Stimulated activated naive B cell treated with anti-CD40 and anti-IgM and Interleukin-4, amounts not matched to agents 10 μg/mL and 1 μg/mL and 100 μg/mL, for 72 hours (primary cell): ENCODE measurements at places on chromosomes 2 and 18.

- peak; percentile 62 for DNase-seq
These were observed 1.1 kb downstream of the TRABD2A start for GRCh38 chr2:84879584-84880394.

DNA sequence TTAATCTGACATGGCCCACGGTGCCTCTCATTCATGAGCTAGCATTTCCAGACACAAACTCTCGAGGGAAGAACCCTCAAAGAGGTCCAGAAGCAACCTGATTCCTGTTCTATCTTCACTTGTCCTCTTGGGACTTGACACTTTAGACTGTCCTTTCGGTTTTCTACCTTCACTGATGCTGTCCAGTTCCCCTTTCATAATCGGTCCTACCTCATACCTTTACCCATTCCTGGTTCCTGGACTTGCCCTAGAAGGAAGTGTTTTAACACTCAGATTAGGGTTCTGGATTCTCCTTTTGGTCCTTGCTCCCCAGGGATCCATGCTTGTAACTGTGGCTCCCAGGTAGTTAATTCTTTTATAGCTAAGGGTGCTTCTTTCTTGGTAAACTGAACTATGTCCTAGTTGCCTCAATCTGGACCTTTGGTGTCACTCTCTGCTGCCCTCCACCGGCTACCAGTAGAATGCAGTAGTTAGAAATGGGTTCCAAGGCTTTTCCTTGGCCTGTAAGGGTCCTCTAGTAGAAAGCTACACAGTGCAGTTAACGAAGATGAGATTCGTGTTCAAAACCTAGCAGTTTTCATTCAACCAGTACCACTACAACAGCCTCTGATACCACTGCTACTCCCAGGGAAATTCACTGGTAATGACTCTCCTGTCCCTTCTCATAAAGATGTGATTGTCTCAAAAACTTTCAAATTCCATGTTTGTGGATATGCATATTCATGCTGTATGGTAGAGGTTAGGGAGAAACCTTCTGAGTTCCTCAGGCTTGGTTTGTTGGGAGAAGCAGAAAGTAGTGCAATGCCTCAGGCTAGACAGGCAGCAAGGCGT lies 178.1 kb upstream of the CYP26B1 start:
- no peak for DNase-seq

GRCh38 chr2:33275689-33276444 lies 200.6 kb upstream of the RASGRP3 start:
- DNase-seq, result no peak

- no peak for DNase-seq
These were observed 189.0 kb upstream of the COPS8 start for GRCh38 chr2:236896688-236897087.

DNA sequence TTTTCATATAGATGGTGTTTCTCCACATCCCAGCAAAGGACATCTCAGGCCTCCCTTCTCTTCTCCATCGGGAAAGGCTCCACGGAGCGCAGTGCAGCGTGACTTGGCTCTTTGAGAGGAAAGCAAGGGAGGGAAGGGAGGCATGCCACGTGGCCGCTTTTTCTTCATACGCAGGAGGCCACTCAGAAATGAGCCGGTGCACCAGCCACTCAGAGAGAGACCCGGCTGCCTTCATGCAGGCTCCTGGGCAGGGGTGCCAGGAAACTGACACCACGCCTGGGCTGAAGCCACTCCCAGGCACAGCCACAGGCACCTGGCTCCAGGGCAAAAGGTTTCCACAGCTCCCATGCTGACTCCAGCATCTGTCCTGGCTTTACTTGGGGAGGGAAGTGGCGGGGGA lies 11.1 kb upstream of the LOXHD1 start:
- no peak for DNase-seq

DNA sequence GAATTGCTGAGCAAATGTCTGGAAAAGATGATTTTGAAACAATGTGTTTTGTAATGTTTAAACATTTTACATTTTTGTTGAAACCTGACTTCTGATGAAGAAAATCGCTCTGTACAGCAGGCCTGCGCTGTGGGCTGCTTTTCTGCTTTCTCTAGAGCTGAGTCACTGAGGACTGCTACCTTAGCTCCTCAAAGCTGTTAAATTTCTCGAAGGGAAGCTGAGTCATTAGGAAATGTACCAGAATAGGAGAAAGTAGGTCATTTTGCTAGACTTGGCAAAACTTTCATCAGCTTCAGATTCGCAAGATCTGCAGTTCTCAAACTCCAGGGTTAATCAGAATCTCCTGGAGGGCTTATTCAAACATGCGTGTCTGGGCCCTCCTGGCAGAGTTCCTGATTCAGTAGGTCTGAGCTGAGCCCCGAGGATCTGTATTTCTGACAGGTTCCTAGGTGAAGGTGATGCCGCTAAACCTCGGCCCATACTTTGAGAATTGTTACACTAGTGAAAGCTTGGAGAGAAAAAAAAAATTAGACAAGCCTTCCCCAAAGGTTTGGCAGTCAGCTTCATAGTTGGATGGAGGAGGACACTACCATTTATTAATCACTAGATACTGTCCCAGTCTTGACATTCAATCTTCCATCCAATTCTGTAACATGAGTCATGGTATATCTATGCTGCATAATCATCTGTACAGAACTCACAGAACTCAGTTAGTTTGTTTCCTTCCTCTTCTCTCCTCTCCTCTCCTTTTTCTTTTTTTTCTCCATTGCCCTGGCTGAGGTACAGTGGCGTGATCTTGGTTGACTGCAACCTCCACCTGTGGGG lies 297.6 kb downstream of the PARD3B start:
- DNase-seq, result no peak
